Diencephalon (tissue), 1 donor: ENCODE measurements at places on chromosomes 5 and 9. TPM values are rescaled to one million over a fixed set of nuclear protein-coding genes. Genes with fewer than 3 reads are reported as not detected.

Gene TRIM14
- 2.8 TPM for total RNA-seq

Gene SLC34A3
- total RNA-seq: not detected

Gene TAF1L
- under 0.01 TPM for total RNA-seq

Gene BTNL3
- not detected for total RNA-seq

Gene CTXN3
- 8.5 TPM for total RNA-seq

Gene TSSK1B
- total RNA-seq: not detected
